Lower leg skin (tissue), 4 donors: ENCODE measurements at places on chromosomes 3 and 15.

DNA sequence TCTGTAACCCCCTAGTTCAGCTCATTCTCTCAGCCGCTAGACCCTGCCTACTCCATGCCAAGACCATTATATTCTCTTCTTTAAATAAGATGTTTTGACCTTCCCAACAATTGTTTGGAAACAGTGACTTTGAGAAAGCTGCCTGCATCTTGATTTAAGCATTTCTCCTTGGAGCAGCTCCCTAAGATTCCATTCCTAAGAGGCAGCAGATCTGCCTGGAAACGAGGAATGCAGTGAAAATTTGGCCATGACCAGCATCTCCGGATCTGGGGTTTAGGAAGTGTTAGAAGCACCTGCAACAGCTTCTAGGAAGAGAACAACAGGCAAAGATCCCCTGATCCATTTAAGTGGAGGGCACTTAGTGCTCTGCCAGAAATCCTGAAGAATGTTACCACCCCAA, 235.7 kb downstream of the NTRK3 start:
- DNase-seq: no peak

- DNase-seq: no peak
Observed at GRCh38 chr15:35697549-35698299, 151.8 kb upstream of the DPH6 start.

- DNase-seq: no peak
Observed at GRCh38 chr3:70684701-70685100, 372.3 kb upstream of the MDFIC2 start.

DNA sequence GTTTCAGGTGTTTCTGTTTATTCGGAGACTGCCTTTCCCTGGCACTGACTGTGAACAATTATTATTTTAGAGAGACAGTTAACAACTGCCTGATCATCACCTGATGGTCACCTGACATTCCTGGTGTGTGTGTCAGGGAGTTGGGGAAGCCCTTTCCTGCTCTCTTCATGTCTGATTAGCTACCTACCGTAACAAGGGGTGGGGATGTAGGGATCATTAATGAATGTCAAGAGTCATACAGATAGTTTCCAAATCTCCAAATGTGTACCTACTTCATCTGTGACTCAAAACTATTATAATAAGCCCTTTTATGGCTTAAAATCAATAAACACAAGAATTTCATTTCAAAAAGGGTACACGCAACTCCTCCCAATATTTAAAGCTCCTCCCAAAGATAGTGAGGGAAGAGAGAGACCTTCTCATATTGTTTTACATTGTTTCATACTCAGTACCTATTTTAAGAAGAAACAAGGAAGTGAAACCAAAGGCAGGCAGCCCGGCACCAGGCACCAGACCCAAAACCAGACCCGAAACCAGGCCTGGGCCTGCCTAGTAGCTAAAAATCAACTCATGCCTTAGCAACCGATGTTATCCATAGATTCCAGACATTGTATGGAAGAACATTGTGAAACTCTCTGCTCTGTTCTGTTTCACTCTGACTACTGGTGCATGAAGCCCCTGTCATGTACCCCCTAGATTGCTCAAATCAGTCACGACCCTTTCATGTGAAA, 844.9 kb upstream of the ALCAM start:
- no peak for DNase-seq

- no peak for DNase-seq
Observed at GRCh38 chr3:73451301-73451944, 173.3 kb downstream of the PDZRN3 start.

- DNase-seq: no peak
Observed at GRCh38 chr3:29436612-29437323, 155.9 kb downstream of the RBMS3 start.

GRCh38 chr3:119279584-119280243, 14.5 kb upstream of the ARHGAP31 start:
- DNase-seq: no peak

DNA sequence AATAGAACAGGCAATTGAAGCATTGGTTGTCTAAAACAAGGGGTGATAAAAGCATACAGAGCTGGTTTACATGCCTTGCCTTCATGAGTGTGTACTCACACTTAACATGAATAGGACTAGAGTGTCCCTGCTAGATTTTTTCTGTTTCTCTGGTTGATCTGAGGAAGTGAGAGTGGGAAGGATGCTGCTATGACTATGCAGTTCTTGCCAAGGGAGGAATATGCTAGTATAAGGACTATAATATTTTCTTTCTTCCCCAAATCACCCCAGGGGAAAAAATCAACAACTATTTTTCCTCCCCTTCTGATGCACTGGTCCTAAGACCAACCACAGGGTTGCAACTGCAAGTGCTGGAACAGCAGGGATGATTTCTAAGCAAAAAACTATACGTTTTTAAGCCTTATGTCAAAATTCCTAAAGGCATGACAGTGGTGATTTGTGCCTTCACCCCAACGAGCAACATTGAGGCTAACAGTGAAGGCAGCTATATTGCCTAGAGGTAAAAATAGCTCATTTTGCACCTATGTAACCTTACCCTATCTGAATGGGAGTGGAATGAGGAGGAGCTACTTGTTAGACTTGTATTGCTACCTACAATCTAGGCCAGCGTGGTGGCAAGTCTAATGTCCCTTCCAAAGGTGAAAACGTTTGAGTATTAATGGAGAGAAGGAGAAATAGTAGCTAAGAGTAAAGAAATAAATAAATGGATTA, 33.5 kb upstream of the USP8 start:
- no peak for DNase-seq

- no peak for DNase-seq
Observed at GRCh38 chr3:23550402-23550801, 255.4 kb upstream of the UBE2E1 start.
